ENCODE measurements at places on chromosomes 4 and X.
A peak's percentile ranks its signal among the peaks of the same experiment; 100 is the strongest.

- DNase-seq: no peak
These were observed 11.9 kb upstream of the POF1B start for GRCh38 chrX:85391185-85391877.

DNA sequence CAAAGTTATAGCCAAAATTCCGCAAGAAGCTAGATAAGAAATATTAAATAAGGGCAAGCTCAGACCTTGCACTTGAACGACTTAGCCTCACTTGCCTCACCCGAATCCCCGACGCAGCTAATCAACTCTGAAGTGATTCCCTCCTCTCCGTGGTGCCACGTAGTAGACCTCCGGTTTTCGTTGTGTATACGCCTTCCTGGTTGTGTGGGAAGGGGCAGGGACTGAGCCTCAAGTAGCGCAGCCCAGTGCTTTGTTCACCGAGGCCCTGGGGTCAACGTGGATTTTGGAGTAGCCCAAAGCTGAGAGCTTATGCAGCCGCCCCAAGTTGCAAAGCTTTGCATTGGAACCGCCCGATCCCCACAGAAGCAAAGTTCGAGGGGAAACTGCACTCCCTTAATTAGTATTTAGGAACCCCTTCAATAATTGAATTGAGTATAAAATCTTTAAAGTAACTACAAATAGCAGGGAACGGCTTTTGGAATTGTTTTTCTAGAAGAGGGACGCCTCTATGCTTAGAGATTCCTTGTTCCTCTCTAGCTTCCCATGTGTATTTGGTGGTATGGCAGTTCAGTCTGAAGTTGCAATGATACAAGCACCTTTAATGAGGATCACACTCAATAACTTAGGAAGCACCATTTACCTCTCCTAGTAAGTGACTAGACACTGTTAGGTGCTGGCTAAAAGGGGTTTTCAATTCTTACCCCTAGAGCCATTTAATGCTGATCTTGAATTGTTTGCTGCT is 55.7 kb downstream of the LINC00632 start:
- no peak for DNase-seq

DNA sequence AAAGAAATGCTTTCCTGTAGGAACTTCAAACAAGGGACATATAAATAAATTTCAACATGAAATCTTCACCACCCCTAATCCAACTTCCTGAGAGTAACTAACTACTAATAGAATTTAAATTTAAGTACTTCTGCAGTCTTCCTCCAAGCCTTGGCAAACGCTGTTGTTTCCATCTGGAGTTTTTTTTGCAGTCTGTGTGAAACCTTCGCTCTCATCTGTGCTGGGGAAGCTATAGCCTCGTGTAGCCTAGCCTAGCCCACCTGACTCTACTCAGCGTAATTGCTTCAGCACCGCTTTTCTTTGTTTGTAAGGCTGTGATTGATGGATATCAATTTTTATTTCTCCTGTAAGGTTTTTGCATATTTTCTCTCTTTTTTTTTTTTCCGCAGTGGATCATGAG is 30.9 kb downstream of the STOX2 start:
- DNase-seq: no peak

DNA sequence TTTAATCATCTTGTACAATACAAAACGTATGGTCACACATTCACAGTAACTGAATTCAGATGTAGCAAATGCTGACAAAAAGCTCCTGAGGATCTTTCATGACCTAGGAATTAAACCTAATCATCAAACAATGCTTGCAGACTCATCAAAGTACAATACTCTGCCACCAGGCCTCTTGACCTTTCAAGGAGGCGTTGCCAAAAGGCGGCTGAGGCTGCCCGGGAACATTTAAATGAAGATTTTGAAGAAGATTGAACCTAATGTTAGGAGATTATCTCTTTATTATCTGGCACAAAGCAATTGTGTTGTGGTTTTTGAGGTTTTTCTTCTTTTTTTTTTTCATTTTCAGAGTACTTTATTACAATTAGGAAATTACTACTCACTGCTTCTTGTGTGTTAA is 340.5 kb downstream of the GALNTL6 start:
- no peak for DNase-seq

- DNase-seq: no peak
These were observed 140.0 kb upstream of the MSX1 start for GRCh38 chr4:4719436-4719835.

DNA sequence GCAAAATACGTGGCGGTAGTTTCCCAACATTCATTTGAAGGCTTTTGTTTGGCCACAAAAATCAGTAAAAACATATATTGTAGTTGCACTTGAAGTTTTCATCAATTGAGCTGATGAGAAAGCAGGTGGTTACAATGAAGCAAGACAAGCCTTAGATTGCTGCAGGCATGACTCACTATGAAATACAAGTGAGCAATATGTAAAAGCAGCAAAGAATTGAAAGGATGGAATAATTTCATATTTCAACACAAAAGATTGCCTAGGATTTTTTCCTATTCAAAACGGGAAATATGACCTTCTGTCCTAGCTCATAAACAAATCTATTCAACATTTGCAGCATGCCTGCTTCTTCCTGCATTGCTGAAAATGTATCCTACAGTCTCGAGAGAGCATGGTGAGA is 190.9 kb upstream of the BANK1 start:
- DNase-seq: no peak

DNA sequence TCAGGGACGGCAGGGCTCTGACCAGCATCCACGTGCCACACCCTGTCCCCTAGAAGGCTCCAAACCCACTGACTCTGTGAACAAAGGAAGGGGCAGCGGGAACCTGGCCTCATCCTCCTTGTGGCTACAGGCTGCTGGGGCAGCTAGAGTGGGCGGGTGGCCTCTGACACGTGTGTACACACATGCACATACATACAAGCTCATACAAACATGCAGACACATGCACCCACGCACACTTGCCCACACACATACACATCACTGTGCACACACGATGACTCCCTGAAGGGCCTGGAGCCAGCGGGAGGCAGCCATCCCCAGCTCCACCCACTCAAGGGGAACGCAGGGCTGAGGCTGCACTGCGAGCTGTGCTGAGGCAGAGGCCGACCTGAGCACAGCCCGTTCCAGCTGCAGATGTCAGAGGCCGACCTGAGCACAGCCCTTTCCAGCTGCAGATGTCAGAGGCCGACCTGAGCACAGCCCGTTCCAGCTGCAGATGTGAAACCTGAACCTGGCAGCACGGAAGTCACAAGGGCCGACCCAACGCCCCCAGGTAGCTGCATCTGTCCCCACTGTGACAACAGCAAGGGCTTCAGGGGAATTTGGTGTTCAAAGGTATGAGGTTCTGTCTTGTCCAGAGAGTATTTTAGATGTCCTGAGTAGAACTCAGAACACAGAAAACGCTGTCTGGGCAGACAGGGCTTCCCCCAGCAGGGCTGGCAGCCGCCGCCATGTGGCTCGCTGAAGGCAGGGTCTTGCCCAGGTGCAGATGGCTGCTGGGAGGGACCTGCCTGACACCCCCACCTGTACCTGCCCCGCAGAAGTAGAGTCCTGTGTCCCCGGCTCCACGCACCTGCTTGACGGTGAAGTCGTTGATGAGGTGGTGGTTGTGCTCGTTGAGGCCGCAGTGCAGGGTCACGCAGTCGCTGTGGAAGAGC is 33.5 kb downstream of the CTBP1 start:
- no peak for DNase-seq

DNA sequence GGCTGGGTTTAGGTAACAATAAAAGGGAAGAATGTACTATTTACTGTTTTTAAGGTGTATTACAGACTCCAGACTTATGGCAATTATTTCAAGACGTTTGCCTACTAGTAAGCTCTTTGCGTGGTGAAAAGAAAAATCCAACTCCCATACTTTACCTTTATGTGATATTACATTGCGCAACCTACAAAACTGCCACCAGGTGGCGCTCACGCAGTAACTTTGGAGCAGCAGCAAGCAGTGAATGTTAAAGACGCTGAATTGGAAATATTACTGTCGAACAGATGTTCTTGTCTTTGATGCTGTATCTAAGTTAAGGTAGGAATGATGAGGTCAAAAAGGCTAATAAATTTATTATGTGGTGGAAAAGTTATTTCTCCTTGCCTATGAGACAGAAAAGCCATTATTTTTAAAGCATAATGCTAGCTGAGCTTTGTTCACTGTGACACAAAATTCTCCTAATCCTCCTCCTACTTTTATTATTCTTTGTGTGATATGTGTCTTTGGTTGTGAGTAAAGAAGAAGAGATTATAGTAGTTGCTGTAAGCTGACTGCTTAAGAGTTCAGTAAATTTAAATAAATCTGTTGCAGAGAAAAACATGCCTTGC is 1099.8 kb upstream of the TENM3 start:
- DNase-seq: peak; percentile 47

GRCh38 chrX:1071351-1071750 is 141.1 kb downstream of the CRLF2 start:
- no peak for DNase-seq

GRCh38 chr4:187972135-187972534 is 23.4 kb upstream of the ZFP42 start:
- DNase-seq: no peak

DNA sequence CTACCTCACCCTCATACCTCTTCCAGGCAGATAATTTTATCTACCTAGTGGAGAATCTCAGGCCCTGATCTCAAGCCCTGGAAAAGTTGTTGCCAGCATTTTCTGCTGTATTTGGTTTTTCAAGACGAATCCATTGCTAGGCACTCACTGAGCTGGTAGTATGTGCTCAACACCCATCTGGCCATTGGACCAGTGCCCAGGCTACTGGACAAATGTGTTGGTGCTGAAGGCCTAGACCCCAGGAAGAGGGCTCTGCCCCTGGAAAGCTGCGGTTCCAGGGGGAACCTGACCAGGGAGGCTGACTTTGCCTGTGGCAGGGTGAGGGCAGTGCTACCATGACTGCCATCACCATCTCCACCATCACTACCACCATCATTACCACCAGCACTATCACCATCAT is 72.4 kb downstream of the PSAPL1 start:
- no peak for DNase-seq

DNA sequence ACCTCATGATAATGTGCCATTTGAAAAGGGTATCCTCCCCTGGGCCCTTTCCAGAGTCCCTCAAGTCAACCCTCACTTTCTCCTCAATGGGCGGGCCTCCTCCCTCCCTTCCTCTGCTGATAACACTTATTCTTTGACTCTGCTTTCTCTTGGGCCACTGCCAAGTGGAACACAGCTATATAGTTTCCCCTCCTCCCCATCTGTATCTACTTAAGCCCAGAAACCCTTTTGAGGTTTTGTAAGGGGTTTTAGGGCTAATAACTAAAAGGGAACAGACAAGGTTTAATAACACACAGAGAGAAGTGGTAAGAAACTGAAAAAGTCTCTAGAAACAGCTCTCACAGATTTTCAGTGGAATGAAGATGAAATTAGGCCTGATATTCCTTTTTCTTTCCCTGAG is 116.7 kb downstream of the GPC3 start:
- no peak for DNase-seq

DNA sequence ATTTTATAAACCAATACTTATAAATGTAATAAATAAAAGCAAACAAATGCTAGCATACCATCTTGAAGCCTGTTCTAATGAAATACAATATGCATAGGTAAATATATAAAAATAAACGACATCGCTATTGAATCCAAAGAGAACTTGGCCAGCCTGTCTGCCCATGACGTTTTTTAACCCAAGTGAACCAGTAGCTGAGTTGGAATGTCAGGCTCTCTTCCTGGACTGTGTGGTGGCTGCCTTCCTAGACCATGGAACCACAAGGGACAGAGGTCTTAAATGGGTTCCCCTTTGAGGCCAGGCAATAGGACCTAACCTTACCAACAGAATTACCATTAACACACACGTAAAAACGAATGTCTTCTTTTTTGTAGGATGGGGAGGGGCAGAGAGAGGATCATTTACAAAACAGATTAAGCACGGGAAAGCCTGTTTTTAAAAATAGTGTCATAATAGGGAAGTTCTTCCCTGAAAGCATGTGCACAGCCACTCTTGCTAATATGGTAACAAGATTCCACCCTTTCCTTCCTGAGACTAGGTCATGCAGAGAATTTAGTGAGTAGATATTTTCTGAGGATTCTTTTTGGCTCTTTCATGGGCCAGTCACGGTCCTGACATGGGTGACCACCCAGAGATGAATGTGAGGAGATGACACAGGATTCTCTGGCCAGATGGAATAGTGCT is 69.4 kb upstream of the ACSL1 start:
- no peak for DNase-seq

DNA sequence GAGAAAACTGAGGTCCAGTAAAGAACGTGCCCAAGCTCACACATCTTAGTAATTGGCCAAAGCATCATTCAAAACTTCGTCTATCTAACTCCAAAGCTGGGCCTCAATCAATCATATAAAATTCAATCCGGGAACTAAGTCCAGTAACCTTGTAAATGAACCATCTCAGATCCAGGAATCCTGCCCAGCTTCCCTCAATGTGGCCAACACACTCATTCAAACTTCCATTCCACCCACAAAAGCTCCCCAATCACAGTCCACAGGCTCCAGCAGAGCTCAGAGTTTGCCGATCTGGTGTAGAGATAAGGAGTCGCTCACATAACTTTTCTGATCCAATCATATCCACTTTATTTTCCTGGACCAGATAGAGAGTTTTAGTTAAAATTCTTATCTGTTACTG is 144.8 kb downstream of the SPATA18 start:
- no peak for DNase-seq

DNA sequence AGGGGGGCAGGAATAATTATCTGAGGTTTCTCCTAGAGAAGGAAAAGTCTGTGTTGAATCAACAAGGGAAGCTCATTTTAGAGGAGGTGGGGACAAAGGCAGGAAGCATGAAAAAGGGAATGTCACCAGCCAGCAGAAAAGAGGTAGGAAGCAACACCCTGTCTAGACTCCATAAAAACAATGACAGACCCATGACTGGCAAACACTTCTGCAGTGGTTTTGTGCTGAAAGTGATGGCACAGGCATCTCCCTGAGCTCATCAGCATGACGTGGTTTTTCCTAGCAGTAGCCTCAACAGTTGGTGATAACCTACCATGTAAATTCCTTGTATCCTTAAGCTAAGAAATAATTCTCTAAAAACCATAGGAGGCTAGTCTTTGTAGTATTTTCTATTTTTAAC is 110.7 kb upstream of the GALNT7 start:
- DNase-seq: no peak

DNA sequence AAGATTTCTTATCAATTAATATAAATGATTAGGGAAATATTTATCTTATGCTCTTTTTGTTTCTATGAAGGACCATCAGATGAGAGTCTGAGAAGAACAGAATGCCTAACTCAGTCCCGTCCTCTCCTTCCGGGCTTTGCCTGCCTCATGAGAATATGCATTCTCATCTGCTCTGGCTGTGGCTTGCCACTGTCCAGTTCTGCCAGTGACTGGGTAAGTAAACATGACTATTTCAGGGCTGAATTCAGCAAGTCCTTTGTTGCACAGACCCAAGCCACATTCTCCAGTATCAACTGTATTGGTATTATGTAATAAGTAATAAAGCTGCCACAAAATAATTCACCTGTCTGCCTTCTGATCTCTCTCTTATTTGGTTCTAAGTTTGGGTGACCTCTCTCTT is 110.7 kb downstream of the WDFY3 start:
- DNase-seq: peak; percentile 19

DNA sequence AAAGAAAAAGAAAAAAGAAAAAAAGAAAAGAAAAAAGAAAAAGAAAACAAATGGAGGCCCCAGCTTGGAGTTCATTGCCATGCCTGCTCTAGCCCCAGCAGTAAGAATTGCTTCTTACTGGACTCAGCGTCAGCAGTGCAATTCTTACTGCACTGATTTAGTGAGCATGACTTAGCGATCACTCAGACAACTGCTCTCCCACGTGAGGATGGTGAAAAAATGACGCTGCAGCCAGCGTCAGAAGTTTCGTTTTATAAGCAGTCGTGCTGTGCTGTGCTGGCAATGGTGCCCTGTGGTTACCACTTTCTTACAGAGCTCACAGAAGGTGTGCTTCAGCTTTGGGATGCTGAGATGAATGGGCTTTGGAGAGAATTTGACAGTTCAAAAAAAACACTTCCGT is 68.3 kb upstream of the DDX3X start:
- DNase-seq: no peak

All from C1 segment of cervical spinal cord (tissue), 14 donors.